Activated T-helper 9 cell treated with anti-CD3 and anti-CD28 coated beads, Interleukin-2, amount 50 U/mL, for 16 hours (primary cell): ENCODE measurements at places on chromosomes 1 and 21.

GRCh38 chr21:42236693-42237092 is 17.8 kb downstream of the ABCG1 start:
- no peak for DNase-seq

DNA sequence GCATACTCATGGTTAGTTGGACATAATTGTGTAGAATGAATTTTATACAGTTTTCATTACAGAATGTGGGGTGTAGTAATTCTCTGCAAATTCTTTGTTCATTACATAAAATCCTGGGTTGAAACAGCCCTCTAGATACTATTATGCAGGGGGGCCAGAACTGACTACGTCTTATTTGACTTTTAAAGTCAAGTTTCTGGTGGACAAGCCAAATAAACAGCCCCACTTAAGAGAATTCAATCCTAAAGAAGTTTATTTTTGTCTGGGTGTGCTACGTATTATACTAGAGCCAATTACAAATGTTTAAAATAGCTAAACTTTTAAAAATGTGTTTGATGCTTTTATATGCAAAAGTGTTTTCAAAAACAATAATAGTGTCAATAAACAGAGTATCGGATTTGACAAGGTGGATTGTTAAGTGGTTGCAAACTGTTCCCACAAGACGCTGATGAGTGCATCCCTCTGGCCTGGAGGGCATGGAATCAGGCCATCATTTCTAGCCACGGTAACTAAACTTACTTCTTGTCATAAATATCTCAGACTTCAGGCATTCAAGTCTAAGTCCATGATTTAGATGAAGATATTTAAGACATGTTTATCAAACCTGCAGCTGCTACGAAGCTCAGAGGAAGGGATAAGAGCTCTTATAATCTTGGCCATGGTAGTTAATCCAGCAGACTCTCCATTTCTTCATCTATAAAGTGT is 646.3 kb downstream of the KIF26B start:
- DNase-seq, result no peak

DNA sequence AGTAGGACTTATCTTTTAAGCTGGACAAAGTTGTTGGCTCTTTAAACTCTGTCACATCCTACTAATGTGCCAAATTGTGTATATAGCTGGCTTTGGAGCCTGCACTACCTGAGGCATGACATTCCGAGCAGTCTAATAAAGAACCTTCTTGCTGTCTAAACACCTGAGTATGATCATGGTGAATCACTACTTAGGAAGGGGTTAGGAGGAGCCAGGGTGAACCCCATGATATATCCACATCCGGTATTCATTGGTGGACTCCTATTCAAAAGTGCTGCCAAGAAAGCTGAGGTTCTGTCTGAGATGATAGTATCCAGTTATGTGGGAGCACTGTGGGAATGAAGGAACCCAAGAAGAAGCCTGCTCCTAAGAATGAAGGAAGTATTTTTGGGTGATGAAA is 27.1 kb downstream of the CRNN start:
- no peak for DNase-seq

GRCh38 chr21:44804762-44805161 is 3.1 kb upstream of the UBE2G2 start:
- DNase-seq, result no peak

- no peak for DNase-seq
Measured at GRCh38 chr1:91854852-91855534, 31.0 kb downstream of the TGFBR3 start.

GRCh38 chr1:28196330-28196729 is 19.8 kb upstream of the PTAFR start:
- no peak for DNase-seq

GRCh38 chr1:31943546-31944184 is 5.5 kb upstream of the PTP4A2 start:
- DNase-seq, result no peak

GRCh38 chr1:217897100-217897499 is 266.0 kb downstream of the SPATA17 start:
- DNase-seq, result no peak

DNA sequence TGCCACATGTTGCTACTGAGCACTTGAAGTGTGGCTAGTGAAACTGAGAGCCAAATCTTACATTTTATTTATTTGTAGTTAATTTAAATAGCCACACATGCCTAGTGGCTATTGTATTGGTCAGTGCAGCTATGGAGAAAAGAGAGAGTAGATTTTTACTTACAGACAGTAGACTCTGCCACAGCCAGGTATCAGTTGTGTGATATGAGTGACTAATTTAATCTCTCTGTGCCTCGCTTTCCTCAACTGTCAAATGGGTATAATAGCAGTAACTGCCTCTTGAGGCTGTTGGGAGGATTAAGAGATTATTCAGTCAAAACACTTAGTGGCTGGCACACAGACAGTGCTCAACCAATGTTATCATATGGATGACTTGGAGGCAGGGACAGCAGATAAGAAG is 49.0 kb downstream of the UBE2T start:
- no peak for DNase-seq

DNA sequence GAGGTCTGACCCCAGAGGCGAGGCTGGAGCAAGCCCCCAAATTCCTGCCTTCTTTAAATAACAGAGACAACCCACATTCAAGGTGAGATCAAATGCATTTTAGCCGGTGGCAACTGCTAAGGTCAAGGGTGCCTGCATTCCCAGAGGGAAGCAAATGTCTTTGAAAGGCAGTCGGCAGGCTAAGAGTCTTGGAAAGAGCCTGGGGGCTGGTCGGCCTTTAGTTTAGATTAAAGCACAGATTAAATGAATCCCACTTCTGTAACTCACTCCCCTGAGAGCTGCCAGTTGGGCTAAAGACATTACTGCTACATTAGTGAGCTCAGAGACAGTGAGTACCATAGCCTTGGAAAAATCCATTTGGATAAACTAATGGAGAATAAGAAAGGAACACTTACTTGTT is 59.2 kb downstream of the HTR6 start:
- no peak for DNase-seq

GRCh38 chr1:168234846-168235547 is 9.2 kb downstream of the SFT2D2 start:
- no peak for DNase-seq

- DNase-seq, result no peak
Measured at GRCh38 chr1:58687516-58687915, 12.3 kb downstream of the MYSM1 start.

GRCh38 chr1:57131701-57132394 is 166.0 kb upstream of the C8B start:
- no peak for DNase-seq

DNA sequence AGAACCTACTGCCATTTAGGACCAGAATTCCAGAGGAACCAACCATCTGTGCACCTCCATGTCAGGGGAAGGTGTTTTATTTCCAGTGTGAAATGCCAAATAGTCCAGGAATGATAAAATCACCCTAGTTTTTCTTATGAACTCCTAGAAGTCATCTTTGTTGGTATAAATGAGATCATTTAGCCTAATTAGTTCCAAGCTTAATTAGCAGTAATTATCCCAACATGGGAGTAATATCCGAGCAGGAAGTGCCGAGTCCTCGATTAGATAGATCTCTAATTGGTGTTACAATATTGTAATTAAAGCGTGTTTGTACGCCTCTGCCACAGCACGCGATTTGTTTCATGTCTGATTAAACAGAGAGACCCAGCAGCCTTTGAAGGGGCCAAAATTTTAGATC is 33.1 kb downstream of the BCL9 start:
- DNase-seq, result no peak

DNA sequence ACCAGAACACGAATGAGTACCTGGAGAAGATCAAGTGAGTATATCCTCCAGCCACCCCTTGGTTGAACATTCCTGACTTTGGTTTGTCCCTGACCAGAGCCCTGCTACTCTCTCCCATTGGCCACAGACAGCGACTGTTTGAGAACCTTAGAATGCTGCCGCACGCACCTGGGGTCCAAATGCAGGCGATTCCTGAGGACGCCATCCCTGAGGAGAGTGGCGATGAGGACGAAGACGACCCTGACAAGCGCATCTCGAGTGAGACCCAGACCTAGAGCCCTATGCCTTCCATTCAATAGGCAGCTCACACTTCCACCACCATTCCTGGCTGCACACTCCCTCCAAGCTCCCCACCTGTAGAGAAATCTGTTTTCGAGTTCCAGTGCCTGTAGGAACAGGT is 4.5 kb downstream of the MARCKSL1 start:
- no peak for DNase-seq

DNA sequence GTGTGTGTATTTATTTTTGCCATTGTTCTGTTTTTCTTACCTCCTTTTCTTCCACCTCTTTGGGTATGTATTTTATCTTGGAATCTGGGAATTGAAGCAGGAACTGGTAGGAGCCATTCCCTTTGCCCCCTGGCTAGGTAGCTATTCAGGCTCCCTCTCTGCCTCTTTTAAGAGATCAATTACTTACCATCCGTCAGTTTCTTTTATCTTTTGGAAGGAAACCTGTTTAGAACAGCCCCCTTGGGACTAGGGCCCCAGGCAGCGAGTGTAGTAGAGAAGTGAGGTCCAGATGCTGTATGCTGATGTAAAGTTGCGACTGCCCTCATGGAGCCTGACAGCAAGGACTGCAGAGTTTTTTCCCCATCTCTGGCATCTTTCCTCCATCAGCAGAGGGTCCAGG is 41.6 kb downstream of the KIRREL1 start:
- DNase-seq, result no peak

DNA sequence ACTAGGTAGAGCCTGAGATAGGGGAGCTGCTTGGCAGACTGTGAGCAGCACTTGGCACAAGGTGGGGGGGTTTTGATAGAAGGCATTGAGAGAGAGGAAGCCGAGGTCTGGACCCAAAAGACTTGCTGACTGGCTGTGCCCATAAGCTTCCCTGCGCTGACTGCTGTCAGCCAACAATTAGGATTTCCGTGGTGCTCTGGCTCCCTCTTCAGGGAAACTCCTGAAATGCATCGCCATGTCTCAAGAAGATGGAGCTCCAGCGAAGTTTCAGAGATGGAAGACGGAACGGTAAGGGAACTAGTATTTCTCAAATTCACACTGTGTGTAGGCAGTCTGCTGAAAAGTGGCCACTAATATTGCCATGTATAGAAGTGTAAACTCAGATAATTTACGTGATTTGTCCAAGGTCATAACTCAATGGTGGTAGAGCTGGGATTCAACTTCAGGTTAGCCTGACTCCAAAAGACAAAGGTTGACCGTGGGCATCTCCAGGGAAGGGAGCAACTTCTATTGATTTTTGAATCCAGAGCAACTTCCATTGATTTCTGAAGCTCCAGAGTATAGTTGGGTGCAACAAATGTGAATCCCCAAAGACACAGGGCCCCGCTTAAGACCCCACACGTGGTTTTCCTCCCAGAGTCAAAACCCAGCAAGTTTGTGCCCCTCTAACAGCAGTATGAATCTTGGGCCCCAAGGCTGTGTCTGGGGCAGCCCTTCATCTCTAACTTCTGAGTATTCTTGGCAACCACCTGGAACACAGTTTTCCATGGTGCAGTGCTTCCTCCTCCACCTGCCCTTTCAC is 44.5 kb upstream of the CRNN start:
- peak; percentile 68 for DNase-seq

DNA sequence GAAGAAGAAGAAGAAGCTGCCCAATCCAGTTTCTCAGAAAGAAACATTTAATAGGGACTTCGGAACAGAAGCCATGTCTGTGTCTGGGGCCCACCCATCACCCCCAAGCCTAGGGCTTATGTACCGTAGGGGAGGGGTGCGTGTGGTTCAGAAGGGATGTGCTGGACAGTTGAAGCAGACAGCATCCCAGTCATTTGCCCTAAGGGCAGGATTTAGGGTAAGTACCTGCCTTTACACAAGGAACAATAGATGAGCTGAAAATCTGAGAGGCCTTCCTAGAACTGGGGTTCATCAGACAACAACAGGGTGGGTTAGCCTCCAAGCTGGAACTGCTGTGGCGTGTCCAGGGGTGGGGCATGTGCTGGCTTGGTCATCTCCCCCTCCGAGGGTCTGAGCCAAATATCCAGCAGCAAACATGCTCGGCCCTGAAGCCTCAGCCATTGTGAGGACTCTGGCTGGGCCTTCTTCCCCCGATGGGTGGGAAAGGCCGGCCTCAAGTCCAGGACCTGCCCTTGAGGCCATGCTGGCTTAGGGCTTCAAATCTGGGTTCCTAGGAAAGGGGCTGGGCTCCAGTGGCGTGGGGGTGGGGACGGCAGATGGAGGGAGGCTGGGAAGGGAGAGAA is 12.1 kb downstream of the CSTB start:
- DNase-seq, result no peak
